Ascending aorta (tissue), 2 donors: ENCODE measurements at places on chromosomes 4 and X.

- no peaks in the 10 kb centered on the region for H3K27me3 ChIP-seq
- H3K4me1 ChIP-seq = no peaks in the 10 kb centered on the region
- H3K4me3 ChIP-seq = no peak overlapping the region
- H3K36me3 ChIP-seq = no peaks in the 10 kb centered on the region
- no peak for DNase-seq
- H3K27ac ChIP-seq = no peak overlapping the region
These were observed 187.7 kb upstream of the MAGEB2 start for GRCh38 chrX:30027636-30028035.

DNA sequence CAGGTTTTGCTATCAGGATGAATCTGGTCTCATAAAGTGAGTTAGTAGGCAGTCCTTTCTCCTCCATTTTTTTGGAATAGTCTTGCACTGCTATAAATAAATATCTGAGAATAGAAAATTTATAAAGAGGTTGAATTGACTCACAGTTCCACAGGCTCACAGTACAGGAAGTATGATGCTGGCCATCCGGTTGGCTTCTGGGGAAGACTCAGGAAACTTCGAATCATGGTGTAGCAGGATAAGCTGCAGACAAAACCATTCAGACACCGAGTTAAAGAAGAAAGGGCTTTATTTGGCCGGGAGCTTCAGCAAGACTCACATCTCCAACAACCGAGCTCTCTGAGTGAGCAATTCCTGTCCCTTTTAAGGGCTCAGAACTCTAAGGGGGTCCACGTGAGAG is 348.2 kb downstream of the KCTD8 start:
- H3K27me3 ChIP-seq = no peaks in the 10 kb centered on the region
- no peaks in the 10 kb centered on the region for H3K36me3 ChIP-seq
- no peak for DNase-seq
- H3K4me3 ChIP-seq = no peak overlapping the region

DNA sequence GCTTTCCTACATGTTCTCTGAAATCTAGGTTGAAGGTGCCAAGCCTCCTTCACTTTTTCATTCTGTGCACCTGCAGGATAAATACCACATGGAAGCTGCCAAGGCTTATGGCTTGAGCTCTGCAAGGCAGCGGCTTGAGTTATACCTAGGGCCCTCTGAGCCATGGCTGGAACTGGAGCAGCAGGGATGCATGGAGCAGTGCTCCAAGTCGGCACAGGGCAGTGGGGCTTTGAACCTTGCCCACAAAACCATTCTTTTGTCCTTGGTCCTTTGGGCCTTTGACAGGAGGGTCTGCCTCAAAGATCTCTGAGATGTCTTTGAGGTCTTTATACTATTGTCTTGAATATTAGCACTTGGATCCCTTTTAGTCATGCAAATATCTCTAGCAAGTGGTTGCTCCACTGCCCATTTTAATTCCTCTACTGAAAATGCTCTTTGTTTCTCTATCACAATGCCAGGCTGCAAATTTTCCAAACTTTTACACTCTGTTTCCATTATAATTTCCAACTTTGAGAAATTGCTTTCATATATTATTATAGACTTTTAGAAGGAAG is 536.2 kb upstream of the KLHL4 start:
- no peaks in the 10 kb centered on the region for H3K36me3 ChIP-seq
- DNase-seq = no peak
- no peaks in the 10 kb centered on the region for H3K27me3 ChIP-seq
- no peak overlapping the region for H3K27ac ChIP-seq

DNA sequence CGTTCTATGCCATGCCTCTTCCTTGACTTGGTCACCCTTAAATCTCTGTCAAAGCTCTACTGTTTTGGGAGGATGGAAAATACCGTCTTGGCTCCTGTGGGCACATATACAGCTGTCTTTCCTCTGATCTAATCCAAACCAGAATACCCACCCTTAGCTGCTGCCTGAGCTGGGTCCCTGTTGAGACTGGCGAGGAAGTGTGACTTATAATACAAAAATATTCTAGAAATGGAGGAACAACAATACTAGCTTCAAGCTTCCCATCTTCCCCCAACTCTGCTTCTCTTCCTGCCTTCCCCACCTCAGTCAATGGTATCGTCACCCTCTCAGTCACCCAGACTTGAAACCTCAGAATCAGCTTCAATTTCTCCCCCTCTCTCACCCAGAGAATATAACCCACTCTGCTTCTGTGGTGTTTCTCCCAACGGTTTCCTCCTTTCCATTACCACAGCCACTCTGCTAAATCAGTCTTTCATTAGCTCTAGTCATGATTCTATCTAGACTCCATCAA is 599 bp upstream of the IL2RG start:
- DNase-seq = no peak
- no peaks in the 10 kb centered on the region for H3K4me1 ChIP-seq
- H3K36me3 ChIP-seq = no peaks in the 10 kb centered on the region
- H3K27ac ChIP-seq = no peak overlapping the region
- H3K4me3 ChIP-seq = no peak overlapping the region

DNA sequence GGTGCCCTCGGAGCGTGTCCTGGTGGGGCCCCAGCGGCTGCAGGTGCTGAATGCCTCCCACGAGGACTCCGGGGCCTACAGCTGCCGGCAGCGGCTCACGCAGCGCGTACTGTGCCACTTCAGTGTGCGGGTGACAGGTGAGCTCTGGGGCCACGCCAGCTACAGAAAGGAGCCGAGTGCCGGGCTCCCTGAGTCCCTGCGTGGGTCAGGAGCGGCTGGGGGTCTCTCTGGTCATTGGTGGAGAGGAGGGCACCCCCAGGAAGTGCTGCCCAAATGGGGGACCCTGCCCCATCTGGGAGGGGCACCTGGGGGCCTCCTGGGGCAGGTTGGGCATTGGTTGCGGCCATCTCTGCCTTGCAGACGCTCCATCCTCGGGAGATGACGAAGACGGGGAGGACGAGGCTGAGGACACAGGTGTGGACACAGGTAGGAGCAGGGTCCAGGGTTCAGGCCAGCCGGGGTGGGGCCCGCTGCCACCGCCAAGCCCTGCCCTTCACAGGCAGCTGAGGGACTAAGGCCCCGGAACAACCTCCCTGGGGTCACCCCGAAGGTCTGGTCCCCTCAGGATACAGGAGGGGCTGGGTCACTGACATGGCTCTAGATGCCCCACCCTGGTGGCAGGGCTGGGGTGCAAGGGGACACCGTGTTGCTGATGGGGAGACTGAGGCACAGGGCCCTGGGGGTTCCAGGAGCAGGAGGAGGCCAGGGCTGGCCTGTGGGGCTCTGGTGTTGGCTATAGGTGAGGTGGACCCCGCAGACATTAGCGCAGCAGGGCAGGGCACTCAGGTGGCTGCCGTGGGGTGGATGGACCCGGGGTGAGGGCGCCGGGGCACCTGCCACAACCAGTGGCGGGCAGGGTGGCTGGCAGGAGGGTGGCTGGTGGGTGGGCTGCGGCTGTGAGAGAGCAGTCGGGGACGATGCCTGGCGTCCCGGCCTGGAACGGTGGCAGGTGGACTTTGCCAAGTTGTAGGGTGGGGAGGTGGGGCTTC is 6.6 kb downstream of the FGFR3 start:
- no peak for DNase-seq
- no peak overlapping the region for H3K27ac ChIP-seq
- peaks cover 4% of the 10 kb centered on the region for H3K4me1 ChIP-seq
- peaks cover 16% of the 10 kb centered on the region for H3K27me3 ChIP-seq
- H3K4me3 ChIP-seq = no peak overlapping the region
